Activated CD8-positive, alpha-beta T cell treated with anti-CD3 and anti-CD28 coated beads, Interleukin-2, amount 10 ng/mL, durations not matched to agents 7 days and 5 days (primary cell): ENCODE measurements at places on chromosomes 4 and X. TPM values are rescaled to one million over a fixed set of nuclear protein-coding genes. Genes with fewer than 3 reads are reported as not detected.

DNA sequence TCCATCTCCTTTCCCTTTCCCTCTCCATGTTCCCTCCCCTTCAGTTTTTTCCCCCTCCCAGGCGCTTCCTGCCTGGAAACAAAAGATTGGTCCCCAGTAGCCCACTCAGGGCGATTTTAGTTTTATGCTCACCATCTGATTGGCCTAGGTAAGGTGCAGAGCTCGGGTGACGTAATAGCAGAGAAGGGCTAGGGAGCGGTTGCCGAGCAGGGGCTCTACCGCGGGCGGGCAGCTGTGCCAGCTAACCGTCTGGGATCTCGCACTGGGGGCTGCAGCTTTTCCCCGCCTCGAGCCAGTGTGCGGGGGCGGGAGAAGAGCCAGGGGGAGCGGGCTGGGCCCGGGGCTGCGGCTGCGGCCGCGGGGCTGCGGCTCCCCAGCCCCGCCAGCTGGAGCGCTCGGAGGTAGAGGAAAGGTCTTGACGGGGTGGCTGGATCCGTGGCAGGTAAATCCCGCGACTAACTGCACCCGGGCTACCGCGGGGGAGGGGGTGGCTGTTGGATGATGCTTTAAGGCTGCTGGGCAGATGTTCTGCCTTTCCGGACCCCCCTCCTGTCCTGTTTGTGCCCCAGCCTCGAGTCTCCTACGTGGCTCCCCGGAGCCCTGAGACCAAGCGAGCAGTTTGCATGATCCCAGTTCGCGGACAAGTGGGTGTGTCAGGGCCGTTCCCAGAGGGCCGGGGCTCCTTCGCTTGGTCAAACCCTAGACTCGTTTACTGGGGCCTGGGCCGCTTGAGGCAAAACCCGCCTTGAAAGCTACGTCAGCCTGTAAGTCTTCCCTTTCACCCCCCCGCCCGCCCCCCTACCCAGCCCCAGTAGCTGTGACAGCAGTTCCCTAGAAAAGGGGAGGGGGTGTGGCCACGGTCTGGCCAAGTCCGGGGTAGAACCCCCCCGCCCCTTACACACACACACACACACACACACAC is at the start of gene PAK3:
TSS of gene PAK3 (plus strand) at position 218 of the 922 bp plus-strand sequence. CDS start 26,913 bp downstream, outside the sequence.
- peaks cover 10% of the 10 kb centered on the region for H3K27me3 ChIP-seq
- DNase-seq, result peak; percentile 20
- peak within 1 kb of the TSS; percentile 70 for H3K4me3 ChIP-seq
- H3K36me3 ChIP-seq, result no peaks in the 10 kb centered on the region

GRCh38 chr4:112023402-112023950 is 121.8 kb upstream of the FAM241A start:
- no peak overlapping the region for H3K4me3 ChIP-seq
- no peak for DNase-seq
- no peaks in the 10 kb centered on the region for H3K36me3 ChIP-seq
- no peak overlapping the region for H3K27ac ChIP-seq
- H3K27me3 ChIP-seq, result peaks cover 15% of the 10 kb centered on the region

DNA sequence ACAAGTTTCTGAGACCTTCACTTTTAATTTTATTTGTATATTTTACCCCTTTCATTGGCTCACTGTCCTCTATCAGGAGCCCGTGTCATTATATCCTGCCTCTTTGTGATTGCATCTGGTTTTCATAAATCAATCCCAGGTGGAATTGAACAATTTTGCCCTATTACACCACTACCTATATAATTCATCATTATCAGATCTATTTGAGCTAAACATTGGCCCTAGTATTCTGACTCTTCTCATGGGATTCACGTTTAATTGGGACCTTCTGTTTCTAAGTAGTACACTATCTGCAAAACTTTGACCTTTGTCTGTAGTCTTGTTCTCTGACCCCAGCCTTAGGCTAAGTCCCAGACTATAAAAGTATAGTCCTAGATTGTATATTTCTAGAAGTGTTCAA is 114.1 kb downstream of the FAT4 start:
- H3K27ac ChIP-seq, result no peak overlapping the region
- H3K36me3 ChIP-seq, result no peaks in the 10 kb centered on the region
- no peak overlapping the region for H3K4me3 ChIP-seq
- H3K27me3 ChIP-seq, result no peaks in the 10 kb centered on the region
- DNase-seq, result no peak

DNA sequence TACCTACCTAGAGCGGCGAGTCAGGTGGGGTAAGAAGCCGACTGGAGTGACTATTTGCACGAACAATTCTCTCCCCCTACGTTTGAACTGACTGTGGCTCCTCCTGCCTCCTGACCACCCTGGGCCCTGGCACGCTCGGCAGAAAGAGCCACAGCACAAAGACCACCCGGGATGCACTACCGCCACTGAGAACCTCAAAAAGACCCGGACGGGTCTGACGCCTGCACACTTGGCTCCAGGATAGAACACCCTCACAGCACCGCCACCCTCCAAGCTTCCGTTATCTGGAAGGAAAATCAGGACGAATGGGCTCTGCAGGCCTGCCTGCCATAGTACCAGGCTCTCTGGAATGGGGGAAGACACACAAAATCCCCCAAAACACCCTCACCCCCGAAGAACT is 2.2 kb downstream of the LRPAP1 start:
- H3K4me3 ChIP-seq, result peak overlapping the region; percentile 100
- H3K27ac ChIP-seq, result no peak overlapping the region
- peaks cover 2% of the 10 kb centered on the region for H3K27me3 ChIP-seq
- H3K4me1 ChIP-seq, result peaks cover 37% of the 10 kb centered on the region
- DNase-seq, result no peak
- peaks cover 11% of the 10 kb centered on the region for H3K36me3 ChIP-seq

DNA sequence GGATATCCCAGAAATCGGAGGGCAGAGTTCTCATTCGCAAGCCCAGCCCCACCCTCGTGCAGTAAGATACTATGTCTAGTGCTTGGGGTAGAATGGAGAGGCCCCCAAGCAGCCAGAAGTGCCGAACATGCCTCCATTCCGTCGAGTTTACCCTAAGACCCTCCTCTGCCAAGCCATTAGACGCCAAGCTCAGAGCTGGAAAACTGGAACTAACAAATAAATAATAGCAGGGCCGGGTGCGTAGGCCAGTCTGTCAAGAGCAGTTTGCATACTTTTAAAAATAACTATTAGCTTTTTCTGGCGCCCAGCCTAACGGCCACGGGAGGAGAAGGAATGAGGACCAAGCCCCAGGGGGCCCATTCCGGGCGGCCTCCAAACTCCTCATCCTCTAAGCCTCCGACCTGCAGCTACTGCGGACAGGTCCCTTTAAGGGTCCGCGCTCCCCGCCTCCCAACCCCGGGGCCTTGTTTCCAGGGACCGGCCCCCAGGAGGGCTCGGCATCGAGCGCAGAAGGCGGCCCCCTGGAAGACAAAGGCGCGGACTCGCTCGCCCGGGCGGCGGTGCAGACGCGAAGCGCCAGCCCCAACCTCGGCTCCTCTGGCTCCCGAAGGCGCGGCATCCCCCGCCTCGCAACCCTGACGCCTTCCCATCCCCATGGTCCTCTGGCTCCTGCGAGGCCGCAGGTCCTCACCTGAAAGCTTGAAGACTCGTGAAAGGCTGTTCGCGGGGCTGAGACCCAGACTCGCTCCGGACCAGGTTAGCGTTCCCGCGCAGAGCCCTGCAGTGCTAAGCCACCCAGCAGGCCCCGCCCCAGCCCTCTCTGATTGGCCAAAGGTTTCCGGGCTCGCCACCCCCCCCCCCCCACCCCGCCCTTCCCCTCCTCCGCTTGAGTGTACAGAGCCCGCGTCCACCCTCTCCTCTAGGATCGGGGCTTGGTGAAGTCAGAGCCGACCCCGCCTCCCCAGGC is at the start of gene TMSB15A:
TSS of gene TMSB15A (minus strand) at position 765 of the 967 bp plus-strand sequence.
- H3K4me1 ChIP-seq, result peaks cover 6% of the 10 kb centered on the region
- peak within 1 kb of the TSS; percentile 73 for H3K4me3 ChIP-seq
- DNase-seq, result peak; percentile 51
- H3K36me3 ChIP-seq, result no peaks in the 10 kb centered on the region

DNA sequence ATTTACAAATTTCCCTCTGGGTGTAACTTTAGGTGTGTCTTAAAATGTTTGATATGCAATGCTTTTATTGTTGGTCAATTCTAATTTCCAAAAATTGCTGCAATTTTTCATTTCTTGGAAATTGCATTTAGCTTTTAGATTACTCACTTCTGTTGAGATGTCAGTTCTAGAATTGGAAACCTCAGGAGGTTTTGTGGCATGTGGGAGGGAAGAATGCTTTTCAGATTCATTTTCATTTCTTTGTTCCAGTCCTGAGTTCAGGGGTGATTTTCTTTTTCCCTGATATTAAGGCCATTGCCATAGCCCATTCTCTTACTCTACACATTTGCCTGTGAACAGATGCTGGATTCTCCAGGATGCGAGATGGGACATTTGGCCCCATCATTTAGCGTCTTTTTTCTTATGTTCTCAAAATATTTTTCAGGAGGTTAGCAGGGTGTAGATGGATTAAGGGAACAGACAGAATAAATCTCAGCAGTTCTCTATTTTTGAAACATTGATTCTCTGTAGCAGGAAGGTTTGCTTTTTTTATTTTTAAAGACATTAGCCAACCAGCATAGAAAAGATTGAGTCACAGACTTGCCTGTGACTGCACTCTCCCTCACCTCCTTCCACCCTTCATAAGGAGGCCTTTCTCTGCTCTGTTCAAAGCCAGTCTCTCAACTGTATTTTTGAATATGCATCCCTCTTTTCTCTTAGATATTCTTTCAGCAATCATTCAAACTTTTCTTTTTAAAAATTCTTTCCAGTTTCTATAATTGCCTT is 238.4 kb upstream of the ANXA3 start:
- peaks cover 5% of the 10 kb centered on the region for H3K36me3 ChIP-seq
- peak; percentile 32 for DNase-seq
- H3K27me3 ChIP-seq, result peaks cover 11% of the 10 kb centered on the region

- H3K36me3 ChIP-seq, result no peaks in the 10 kb centered on the region
- DNase-seq, result no peak
- no peak overlapping the region for H3K27ac ChIP-seq
- no peak overlapping the region for H3K4me3 ChIP-seq
- peaks cover 3% of the 10 kb centered on the region for H3K4me1 ChIP-seq
- H3K27me3 ChIP-seq, result peaks cover 1% of the 10 kb centered on the region
Measured at GRCh38 chr4:180436361-180436760, 1806.8 kb upstream of the TENM3 start.

The FAM149A gene
- 0.29 TPM for total RNA-seq

DNA sequence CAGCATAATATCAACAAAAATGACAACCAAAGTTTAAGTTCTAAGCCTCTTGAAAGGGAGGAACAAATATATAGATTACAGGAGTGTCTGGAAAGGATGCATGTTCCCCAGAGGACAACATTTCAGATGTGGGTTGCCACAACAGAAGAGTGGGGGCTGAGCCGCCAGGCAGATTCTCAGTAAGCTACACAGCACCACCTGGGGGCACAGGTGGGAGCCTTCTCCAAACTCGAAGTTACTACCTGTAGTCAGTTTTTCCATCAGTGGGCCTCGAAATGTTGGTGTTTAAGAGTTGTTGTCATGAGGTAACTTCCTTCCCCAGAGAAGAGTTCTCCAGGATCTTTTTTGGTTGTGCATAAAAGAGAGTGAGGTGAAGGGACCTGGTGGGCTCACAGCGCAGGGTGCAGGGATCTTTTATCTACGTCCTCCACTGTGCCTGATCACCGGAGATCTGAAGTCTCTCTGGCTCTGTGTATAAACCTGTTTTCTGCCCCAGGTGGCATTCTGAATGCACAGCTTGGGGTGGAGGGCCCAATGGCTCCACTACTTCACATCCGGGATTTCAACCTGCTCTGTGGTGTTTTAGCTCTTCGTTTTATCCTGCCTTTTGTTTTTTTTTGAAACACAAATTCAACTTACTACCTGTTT is 58.4 kb upstream of the STS start:
- H3K27ac ChIP-seq, result peak overlapping the region; percentile 72
- H3K36me3 ChIP-seq, result peaks cover 10% of the 10 kb centered on the region
- H3K4me1 ChIP-seq, result peaks cover 51% of the 10 kb centered on the region
